ENCODE measurements at places on chromosomes 6 and 20.

GRCh38 chr20:64042054-64042781 is 6.2 kb downstream of the C20orf204 start:
- no peak for DNase-seq

DNA sequence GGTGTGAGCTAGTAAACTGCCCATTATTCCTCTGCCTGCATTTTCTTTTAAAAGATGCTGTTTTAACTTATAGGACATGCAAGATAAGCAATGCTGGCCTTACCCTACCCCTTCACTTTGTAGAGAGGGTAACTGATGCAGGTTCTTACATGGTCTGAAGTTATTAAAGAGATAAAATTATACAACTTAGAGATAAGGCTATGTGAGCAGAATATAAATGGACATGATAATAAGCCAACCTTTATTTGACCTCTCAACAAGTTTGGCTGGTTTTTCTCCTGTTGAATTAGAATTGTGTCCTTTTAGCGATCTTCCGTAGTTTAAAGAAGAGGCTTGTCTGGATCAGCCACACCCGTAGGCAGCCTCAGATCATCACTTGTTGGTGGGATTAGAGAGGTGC is 377.0 kb downstream of the BTBD3 start:
- no peak for DNase-seq

DNA sequence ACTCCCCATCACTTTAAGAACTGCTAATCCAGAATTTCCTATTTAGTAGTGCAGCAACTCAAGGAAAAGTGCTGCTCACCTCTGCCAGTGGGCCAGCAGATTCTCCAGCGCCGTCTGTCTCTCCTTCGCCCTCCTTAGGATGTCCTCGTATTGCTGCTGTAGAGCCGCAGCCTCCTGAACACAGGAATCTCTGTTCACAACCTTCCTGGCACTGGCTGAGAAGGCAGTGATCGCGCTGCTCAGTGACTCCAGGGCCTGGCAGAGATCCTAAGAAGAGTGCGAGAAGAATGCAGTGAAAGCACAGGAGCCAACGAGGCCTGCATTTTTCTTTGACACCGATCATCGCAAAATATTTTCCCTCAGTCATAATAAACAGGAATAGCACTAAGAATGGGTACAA is 209.0 kb downstream of the SYNE1 start:
- DNase-seq = no peak

- DNase-seq = no peak
Observed at GRCh38 chr20:61964675-61965605, 100.7 kb downstream of the TAF4 start.

DNA sequence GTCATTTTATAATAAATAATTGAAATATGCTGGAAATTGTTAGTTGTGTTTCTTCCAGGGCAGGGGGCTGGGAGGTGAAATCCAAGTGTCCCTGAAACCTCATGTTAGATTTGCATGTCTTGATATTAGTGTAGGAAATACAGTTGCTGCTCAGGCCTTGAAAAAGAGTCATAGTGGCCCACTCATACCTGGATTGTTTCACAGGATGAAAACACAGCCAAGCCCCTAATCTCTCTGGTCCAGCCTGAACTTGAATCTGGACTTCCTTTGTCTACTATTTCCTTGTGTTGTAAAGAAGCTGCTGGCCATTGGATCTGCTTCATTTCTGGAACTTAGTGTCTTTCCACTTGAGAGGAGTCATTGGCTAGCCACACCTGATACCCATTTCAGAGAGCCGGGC is 108.8 kb upstream of the JARID2 start:
- no peak for DNase-seq

- no peak for DNase-seq
Observed at GRCh38 chr6:5192135-5192794, 68.5 kb downstream of the LYRM4 start.

DNA sequence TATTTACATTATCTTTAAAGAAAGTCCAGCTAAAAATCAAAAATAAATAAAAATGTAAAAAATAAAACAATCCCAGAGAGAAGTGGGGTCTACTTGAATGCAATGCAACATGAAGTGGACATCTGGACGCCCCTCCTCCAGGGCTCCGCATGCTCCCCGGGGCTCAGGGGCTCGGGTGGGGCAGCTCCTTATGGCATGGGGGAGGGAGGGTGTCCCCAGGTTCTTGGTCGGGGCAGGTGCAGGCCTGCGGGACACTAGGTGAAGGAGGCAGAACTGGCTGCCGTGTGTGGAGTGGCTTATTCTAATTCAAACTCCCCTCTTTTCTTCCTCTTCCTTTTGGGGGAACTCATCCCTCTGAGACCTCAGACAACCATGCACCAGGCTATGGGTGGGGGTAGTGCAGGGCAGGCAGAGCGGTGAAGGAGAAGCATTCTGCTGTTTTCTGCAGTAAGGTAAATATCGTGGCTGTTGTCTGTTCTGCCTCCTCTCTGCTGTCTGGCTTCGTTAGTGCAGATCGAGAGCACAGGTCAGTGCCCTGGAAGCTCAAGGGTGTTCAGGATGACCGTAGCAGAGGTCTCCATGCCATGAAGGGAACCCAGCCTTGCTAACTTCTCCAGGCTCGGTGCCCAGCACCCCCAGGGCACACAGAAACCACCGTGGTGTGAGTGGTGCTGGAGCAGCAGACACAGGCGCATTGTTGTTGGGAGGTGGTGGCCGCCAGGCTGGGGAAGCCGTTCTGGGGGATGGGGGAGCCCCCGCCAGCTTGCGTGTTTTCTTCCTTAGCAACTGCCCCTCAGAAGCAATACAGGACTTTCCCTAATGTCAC is 82.6 kb downstream of the TTLL2 start:
- DNase-seq = no peak

DNA sequence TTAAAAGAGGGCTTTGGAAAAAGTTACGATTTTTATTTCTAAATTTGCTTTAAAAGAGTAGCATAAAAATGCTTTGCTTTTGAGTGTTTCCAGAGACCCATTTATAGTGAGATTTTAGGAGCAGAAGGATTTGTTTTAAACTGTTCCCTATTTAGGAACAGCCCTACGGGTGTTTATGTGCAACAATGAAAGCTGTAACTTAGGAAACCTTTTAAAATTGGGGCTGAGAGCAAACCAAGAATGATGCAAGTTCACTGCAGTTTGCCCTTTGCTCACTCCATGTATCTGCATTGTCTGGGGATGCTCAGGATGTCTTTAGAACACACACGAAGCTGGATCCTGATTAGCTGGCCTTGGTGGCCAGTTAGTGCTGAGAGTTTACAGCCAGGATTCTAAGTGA is 40.9 kb downstream of the GHRH start:
- DNase-seq = no peak

- DNase-seq = no peak
Observed at GRCh38 chr20:37523911-37524700, 3.1 kb downstream of the NNAT start.
